ENCODE measurements at places on chromosomes 5 and 9. TPM values are rescaled to one million over a fixed set of nuclear protein-coding genes. Genes with fewer than 3 reads are reported as not detected.

DNA sequence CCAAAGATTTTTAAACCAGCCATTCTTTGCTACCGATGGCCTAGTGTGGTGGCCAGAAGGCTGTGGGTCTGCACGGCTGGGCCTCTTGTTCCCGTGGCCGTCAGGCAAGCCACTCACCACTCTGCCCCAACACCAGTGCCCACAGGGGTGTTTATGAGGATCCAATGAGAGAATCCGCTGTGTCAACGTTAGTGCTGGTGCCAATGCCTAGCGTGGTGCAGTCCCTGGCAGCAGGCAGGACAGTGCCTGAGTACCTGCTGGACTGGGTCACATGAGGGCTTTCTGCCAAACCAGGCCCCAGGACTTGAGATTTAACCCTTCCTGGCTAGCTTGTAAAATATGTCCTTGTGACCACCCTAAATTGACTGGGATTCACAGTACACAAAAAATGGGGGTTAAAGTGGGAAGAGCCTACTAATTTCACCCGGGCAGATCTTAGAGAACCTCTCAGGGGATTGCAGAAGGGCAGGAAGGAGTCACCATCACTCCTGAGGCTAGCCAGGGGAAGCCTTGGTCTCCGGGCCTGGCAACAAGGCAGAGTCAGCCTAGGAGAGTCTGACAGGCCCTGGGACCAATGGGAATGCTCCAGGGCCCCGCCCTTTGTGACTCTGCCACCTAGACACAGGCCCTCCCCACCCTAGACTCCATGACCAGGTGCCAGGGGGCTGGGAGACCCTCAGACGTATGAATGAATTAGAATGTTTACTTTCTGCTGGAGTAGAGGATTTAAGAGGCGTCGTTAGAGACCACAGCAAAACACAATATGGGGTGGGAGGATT, 63.2 kb upstream of the FSTL4 start:
- no peak for DNase-seq
- no peak overlapping the region for H3K27ac ChIP-seq
- peaks cover 15% of the 10 kb centered on the region for H3K27me3 ChIP-seq

- no peaks in the 10 kb centered on the region for H3K27me3 ChIP-seq
- H3K27ac ChIP-seq: peak overlapping the region; percentile 93
- no peaks in the 10 kb centered on the region for H3K36me3 ChIP-seq
- H3K4me1 ChIP-seq: peaks cover 70% of the 10 kb centered on the region
Measured at GRCh38 chr5:14034963-14035362, 90.5 kb upstream of the DNAH5 start.

DNA sequence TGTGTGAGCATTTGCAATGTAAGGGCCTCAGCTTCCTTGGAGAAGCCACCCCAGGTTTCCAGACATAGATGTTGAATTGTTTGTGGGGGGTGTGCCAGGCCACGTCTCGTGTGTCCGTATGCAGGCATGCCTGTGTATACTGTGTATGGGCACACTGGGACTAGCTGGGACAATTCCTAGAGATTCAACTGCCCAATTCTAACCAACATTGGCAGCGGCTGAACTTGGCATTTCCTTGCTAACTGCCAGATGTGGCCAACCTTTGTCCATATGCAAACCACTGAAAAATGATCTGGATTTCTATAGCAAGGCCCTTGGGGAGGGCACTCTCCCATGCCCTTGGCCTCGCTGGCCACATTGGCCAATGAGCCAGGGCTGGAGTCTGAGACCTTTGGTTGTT, 50.3 kb downstream of the SAR1B start:
- H3K36me3 ChIP-seq: peaks cover 4% of the 10 kb centered on the region
- no peaks in the 10 kb centered on the region for H3K27me3 ChIP-seq
- no peaks in the 10 kb centered on the region for H3K4me1 ChIP-seq
- DNase-seq: no peak

DNA sequence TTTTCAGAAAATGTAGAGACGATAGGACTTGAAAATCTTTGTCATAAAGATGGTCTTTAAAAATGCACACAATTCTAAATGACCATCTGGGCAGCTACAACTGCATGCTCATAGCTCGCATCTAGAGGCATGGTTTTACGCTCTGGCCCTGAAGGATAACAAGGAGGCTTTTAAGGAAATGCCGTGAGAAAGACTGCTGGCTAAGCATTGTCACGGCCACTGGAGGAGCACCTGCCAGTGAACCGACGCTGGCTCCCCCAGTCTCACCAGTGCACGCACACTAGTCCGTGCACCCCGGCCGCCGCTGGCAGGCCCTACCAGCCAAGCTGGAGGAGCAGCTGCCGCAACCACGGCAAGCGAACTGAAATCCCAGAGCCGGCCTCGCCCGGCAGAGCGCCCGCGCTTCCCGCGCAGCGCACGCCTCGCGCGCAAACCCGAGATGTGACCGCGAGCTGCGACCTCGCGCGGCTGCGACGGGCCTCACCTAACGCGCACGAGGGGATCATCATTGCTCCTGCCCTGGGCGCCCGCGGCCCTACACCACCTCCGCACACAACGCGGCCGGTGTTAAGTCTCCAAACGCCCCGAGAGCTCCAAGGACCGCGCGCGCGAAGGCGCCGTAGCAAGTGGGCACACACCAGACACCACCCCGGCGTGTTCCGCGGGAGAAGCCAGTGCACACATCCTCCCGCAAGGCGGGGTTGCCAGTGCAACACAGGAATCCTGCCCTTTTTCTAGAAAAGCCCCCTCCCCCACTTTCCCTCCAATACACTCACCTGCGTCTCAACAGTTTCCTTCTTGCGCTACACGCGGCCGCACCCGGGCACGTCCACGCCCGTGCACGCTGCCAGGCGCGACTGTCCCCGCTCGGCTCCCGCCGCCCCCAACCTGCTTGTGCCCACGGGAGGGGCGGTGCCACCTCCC, 5.3 kb downstream of the ELAVL2 start:
- H3K4me3 ChIP-seq: no peak overlapping the region
- no peaks in the 10 kb centered on the region for H3K4me1 ChIP-seq
- no peaks in the 10 kb centered on the region for H3K36me3 ChIP-seq
- H3K27ac ChIP-seq: no peak overlapping the region

SFXN1 gene
- total RNA-seq: 73.0 TPM

LHX2 gene
- total RNA-seq: not detected

MAMDC4 gene
- 1.1 TPM for total RNA-seq
